ENCODE measurements at places on chromosomes 3 and 15. TPM values are rescaled to one million over a fixed set of nuclear protein-coding genes. Genes with fewer than 3 reads are reported as not detected.

IGSF10 gene
- total RNA-seq, result 0.13 TPM

CCR8 gene
- not detected for total RNA-seq

ACSBG1 gene
- total RNA-seq, result 2.9 TPM

LDHAL6B gene
- not detected for total RNA-seq

POC1A gene
- total RNA-seq, result 1.3 TPM

IMPG2 gene
- total RNA-seq, result 0.78 TPM

All from myocyte (in vitro differentiated cells).